ENCODE measurements at places on chromosomes 1 and 21. TPM values are rescaled to one million over a fixed set of nuclear protein-coding genes. Genes with fewer than 3 reads are reported as not detected.

GRCh38 chr1:56831871-56832693 is 12.9 kb upstream of the FYB2 start:
- peak; percentile 90 for DNase-seq

SPRR3 gene
- total RNA-seq, result not detected

LORICRIN gene
- not detected for total RNA-seq

PTPRC gene
- under 0.01 TPM for total RNA-seq

HSF2BP gene
- total RNA-seq, result 1.2 TPM

Measured in fibroblast of lung (primary cell).